ENCODE measurements at places on chromosomes 11 and 22.

GRCh38 chr11:134047586-134047999, 21.3 kb upstream of the JAM3 start:
- no peak for DNase-seq

DNA sequence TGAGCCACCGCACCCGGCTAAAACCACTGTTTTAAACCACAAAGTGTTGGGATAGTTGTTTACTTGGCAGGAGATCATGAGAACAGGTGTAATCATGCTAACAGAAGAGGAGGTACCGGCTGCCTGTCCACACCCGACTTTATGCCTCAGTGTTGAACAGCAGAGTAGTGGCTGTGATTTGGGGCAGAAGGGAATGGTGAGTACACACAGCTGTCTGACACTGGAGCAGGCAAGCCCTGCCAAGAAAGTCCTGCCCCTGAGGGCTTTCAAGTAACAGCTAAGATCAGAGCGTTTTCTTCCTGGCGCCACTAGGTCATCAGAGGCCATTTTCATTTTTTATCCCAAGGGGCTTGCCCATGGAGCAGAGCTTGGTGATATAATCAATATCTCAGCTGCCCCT, 8.1 kb downstream of the CDKN1C start:
- DNase-seq, result no peak

DNA sequence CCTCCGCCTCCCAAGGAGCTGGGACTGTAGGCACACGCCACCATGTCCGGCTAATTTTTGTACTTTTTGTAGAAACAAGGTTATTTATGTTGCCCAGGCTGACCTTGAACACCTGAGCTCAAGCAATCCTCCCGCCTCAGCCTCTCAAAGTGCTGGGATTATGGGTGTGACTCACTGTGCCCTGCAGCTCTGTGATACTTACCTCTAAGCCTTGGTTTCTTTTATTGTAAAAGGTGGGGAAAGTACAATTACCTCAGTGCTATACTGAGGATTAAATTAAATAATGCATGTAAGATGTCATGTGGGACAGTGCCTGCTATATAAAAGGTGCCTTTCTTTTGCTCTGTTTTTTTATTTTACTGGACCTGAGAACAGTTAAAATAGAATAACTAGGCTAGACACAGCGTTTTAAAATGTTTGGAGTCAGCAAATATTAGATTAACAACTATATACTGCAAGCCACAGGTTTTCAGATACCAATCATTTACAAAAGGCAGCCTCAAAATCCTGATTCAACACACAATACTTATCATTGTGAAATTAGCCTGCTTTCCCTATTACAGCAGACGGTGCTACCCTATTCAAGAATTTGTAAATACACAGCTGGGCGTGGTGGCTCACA, 30.0 kb downstream of the PRR14L start:
- no peak for DNase-seq

- no peak for DNase-seq
Measured at GRCh38 chr11:69371731-69372588, 78.0 kb downstream of the MYEOV start.

- no peak for DNase-seq
Measured at GRCh38 chr11:93821617-93822016, 28.8 kb downstream of the VSTM5 start.

DNA sequence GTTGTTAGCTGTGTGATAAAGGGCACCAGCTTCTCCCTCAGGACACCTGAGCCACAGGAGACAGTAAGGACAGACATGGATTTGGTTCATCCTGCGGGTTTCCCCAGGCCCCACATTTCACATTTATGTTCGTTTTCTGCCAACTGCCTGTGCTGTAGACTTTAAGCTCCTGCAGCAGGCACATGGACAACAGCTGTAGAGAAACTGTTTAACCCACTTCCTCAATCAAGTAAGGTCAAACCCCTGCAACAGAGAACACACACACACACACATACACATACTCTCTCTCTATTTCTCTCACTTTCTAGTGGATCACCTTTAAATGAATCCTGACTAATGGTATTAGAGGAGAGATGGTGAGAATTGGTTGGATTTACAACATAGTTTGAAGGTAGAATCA, 90.7 kb downstream of the C11orf87 start:
- DNase-seq, result no peak

- DNase-seq, result no peak
Measured at GRCh38 chr11:86147004-86147403, 78.1 kb upstream of the PICALM start.

- no peak for DNase-seq
Measured at GRCh38 chr11:33461369-33462125, 204.4 kb downstream of the HIPK3 start.

GRCh38 chr11:99920956-99921355, 766.1 kb upstream of the ARHGAP42 start:
- no peak for DNase-seq
